GM04503 (cell line): ENCODE measurements at places on chromosomes 7 and 10.

- no peak for DNase-seq
Observed at GRCh38 chr10:124341768-124342135, 77.0 kb downstream of the OAT start.

DNA sequence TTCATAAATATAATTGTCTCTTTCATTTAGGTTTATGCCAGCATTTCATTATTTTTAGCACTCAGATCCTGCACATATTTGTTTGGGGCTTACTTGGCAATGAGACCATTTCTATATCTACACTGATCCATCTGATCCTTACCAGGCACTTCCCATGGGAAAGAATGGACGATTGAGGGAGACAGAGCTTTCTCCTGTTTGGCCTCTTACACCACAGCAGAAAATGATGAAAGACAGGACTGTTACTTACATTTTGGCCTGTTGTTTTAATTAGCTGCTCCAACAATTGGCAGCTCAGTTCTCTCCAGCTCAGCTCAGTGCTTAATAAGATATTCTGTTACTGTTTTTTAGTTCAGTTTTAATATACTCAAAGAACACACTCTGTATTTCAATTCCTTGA, 77.6 kb upstream of the RSU1 start:
- no peak for DNase-seq

GRCh38 chr10:16472828-16473227, 36.0 kb downstream of the PTER start:
- DNase-seq = no peak

GRCh38 chr10:61902445-61903220, 1.1 kb downstream of the ARID5B start:
- no peak for DNase-seq

DNA sequence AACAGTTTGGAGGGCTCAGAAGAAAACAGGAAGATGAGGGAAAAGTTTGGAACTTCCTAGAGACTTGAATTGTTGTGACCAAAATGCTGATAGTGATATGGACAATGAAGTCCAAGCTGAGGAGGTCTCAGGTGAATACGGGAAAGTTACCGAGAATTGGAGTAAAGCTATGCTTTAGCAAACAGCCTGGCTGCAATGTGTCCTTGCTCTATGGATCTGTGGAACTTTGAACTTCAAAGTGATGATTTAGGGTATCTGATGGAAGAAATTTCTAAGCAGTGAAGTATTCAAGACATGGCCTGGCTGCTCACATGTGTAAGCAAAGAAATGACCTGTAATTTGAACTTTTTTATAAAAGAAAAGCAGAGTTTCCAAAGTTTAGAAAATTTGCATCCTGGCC, 240.2 kb upstream of the KLF14 start:
- no peak for DNase-seq

DNA sequence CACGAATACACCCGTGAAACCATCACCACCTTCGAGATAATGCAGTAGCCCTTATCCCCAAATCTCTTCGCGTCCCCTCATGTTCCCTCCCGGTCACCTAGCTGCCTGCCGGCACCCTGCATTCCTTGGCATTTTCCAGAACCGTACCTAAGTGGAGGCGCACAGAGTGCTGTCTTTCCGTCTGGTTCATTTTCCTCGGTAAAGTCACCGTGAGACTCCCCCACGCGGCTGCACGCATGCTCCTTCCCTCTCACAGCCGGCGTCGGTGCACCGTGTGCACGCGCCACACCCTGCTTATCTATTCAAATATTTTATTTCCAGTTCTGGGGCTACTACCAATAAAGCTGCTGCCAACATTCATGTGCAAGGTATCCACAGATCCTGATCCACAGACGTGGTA, 65.5 kb upstream of the NKX6-2 start:
- no peak for DNase-seq

GRCh38 chr7:151245360-151246101, 3.0 kb downstream of the SMARCD3 start:
- no peak for DNase-seq

- DNase-seq = no peak
Observed at GRCh38 chr10:89644691-89644966, 413 bp downstream of the PANK1 start.
